ENCODE measurements at places on chromosomes 11 and 22.

- H3K4me3 ChIP-seq, result no peak overlapping the region
- H3K4me1 ChIP-seq, result peaks cover 56% of the 10 kb centered on the region
- 0 out of 3 replicates have a peak overlapping the region, but pooled peaks have one; percentile 41 for H3K27ac ChIP-seq
- peak; percentile 74 for DNase-seq
Measured at GRCh38 chr11:877565-877964, 33.0 kb downstream of the CHID1 start.

DNA sequence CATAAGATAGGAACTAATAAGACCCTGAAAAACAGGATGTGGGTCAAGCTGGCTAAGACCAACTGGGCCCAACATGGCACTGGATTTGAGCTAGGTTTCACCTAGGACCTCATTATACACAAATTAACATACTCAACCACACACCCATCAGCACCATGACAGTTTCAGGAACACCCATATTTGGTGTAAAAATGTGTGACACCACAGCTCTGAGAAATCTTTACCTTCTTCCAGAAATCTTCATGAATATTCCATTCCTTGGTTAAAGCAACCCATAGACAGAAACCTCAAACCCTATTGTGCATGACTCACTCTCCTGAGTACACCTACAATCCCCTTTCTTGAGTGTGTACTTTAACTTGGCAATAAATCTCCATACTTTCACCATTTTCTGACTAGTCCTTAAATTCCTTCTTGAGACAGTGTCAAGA lies 378.8 kb downstream of the DYNC2H1 start:
- no peaks in the 10 kb centered on the region for H3K36me3 ChIP-seq
- H3K4me3 ChIP-seq, result no peak overlapping the region
- DNase-seq, result no peak
- no peak overlapping the region for H3K27ac ChIP-seq
- no peaks in the 10 kb centered on the region for H3K4me1 ChIP-seq
- no peaks in the 10 kb centered on the region for H3K27me3 ChIP-seq

- DNase-seq, result peak; percentile 82
- no peak overlapping the region for H3K27ac ChIP-seq
- H3K4me3 ChIP-seq, result no peak overlapping the region
- H3K27me3 ChIP-seq, result no peaks in the 10 kb centered on the region
Measured at GRCh38 chr11:112453601-112454577, 193.2 kb upstream of the PLET1 start.

DNA sequence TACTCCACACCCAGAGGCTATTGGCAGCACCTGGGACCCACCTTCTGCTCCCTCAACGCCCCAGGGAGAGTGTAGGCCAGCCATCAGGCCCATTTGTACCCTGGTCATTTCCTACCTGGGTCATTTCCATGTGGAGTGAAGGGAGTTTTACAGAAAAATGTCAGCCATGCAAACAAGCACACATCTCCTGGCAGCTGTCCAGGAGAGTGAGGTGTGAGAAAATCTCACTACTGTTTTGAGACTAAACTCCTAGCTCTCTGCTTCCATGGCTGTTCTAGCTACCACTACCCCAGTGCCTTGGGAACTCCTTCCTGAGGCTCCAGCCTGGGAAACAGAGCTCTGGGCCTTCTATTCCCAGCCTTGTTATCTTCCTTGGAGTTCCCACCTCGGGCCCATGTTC lies 2.8 kb upstream of the TMPRSS13 start:
- H3K4me1 ChIP-seq, result peaks cover 8% of the 10 kb centered on the region
- H3K36me3 ChIP-seq, result no peaks in the 10 kb centered on the region
- H3K27ac ChIP-seq, result no peak overlapping the region
- H3K4me3 ChIP-seq, result no peak overlapping the region
- no peak for DNase-seq

DNA sequence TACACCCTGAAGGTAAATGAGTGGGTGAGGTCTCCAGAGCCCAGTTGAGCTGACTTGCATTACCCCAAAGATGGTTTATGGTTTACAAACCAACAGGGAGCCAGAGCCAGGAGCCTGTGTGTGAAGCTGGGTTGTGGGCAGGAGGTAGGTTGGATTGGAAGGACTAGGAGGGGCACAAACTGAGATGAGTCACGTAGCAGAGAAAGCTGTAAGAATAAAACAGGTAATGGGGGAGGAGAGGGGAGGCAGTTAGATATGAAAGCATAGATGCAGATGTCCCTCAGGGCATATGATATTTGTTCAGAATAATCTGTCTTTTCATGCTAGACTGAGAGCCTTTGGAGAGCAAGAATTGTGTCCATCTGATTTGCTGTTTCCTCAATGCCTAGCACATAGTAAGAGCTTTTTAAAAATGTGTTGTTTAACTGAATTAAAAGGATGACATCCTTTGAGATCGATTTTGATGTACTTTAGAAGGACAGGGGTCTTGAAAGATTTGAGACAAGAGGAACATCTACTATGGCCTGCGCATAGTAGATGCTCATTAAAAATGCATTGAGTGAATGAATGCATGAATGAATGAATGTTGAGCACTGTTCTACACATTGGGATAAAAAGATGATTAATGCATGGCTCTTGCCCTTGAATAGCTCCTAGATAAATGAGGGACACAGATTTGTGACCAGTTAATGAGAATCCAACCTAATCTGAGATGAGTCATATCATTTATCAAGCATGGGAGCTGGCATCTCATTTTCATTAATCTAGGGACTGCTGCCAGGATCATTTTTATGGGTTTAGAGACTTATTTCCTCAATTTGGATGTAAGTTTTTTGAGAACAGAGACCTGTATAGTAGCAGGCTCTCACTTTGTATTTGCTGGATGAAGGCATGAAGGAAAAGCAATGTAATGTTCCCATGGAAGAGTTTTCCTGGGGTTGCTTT lies 175.8 kb upstream of the BDNF start:
- H3K36me3 ChIP-seq, result no peaks in the 10 kb centered on the region
- no peak overlapping the region for H3K27ac ChIP-seq
- H3K27me3 ChIP-seq, result no peaks in the 10 kb centered on the region
- no peaks in the 10 kb centered on the region for H3K4me1 ChIP-seq
- H3K4me3 ChIP-seq, result no peak overlapping the region
- DNase-seq, result no peak
